ENCODE measurements at places on chromosomes 4 and X.

- no peak for DNase-seq
Observed at GRCh38 chr4:158277558-158277957, 67.3 kb downstream of the TMEM144 start.

DNA sequence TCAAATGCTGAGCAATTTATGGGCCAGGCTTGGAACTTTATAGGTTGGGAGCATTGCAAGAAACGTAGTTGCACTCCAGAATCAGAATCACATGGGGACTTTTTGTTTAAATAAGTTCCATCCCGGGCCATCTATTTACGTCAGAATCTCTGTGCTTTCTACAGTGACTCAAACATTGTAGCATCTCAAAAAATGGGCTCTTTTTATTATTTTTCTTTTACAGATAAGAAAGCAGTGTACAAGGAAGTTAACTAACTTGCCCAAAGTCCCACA lies 10.2 kb downstream of the CC2D2A start:
- no peak for DNase-seq

GRCh38 chrX:129488359-129488758 lies 34.9 kb downstream of the SMARCA1 start:
- no peak for DNase-seq

DNA sequence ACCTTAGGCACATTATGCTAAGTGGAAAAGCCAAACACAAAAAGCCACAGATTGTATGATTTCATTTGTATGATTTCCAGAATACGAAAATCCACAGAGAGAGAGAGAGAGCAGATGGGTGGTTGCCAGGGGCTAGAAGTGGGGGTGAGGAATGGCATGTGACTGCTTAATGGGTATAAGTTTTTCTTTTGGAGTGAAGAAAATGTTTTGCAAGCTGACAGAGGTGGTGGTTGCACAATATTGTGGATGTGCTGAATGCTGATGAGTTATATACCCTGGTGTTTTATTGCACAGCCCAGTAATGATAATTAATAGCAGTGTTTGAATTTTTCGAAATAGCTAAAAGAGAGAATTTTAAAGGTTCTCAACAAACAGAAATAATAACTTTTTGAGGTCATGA lies 386.1 kb upstream of the HS3ST1 start:
- no peak for DNase-seq

DNA sequence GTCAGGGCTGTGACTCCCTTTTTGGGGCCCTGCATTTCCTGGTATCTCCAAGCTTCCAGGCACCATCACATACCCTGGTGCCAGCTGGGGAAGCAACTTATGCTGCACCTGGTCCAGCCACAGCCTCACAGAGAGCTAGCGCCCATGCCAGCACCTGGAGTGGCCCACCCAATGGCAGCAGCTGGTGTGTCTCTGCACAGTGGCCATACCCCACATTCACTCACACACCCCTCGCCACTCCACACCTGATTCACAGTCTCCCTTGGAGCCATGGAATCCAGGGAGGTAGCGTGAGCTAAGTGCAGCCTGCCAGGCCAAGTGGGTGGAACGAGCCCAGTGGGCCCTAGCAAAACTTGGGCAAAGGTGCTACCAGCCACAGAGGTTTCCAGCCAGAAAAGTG lies 56.8 kb downstream of the COX18 start:
- no peak for DNase-seq

DNA sequence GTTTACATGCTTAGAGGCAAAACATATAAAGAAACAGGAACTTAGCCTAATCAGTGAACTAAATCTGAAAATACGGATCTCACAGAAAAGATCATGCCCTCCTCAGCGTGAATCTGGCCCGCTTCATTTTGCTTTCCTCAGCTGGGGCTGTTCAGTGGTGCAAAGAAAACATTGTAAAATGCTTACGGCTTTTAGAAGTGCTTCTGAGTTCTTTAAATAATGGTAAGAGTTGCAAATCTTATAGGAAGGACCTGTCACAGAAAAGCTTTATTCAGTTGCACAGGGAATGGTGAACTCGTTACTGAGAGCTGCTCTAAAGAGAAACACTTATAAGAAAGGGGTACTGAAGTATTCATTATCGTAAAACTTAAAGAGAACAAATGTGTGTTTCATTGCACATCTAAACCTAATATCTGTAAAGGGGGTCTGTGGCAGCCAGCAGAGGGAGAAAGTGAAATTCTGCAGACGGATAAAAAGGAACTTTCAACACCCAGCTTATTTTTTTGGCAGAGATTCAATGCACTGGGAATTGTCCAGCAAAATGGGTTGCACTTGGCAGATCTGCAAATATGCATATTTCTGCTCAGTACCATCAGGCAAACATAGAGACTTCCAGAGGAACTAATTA lies 139.2 kb upstream of the ANK2 start:
- no peak for DNase-seq

- DNase-seq, result no peak
Observed at GRCh38 chr4:151442002-151442401, 33.0 kb downstream of the FHIP1A start.

GRCh38 chrX:20060961-20061748 lies 55.6 kb downstream of the MAP7D2 start:
- no peak for DNase-seq

DNA sequence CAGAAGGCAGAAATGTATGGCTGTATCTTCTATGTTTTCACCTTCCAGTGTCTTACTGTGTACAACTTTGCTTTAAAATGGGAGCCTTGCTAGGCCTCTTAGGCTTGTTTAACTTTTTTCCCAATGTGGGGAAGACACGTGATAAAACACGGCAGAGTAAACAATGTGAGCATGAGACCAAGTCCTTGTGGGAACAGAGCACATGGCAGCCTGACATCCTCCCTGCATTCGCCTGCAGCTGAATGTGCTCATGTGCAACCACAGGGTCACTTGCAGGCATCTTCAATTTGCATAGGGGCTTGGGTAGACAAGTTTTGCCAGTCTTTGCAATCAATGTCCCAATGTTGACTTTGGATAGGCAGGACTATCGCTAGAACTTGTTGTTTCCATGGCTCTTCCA lies 91.8 kb downstream of the CCNG2 start:
- DNase-seq, result no peak

DNA sequence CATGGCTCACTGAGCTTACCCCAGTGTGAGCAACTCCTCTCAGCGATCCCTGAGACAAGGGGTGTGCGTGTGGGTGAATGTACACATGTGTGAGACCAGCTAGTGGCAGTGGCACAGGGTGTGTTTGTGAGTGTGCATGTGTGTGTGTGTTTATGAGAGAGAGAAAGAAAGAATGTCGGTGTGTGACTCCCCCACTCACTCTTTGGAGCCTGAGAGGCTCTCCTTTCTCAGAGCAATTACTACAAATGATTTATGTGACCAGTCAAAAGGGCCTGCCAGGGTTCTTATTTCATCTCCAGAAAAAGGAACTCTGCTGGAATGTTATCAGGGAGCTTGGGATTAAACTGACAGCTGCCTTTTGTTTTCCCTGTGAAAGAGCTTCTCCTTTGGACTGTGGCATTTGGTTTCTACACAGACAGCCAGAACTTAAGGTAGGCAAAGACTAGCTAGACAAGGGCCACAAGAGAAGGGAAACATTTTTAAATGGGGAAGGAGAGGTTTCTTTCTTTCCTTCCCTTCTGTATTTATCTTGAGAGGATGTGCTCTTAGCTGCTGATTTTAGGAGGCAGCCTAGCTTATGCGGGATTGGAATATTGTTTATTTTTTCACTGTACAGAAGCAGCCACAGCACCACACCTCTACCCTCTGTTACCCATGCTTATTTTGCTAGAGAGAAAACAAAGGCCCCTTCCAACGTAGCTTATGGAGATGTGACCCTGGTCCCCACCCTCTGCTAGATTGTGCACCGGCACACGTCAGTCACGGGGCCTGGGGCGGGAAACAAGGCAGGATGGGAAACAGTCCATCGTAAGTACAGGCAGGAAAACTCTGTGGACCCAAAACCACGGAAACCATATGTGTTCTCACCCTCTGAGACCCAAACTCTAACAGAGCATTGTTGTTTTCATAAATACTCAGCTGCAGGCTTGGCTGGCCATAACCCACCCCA lies 143.5 kb downstream of the MGST2 start:
- no peak for DNase-seq

- no peak for DNase-seq
Observed at GRCh38 chr4:41098093-41099048, 116.0 kb downstream of the APBB2 start.

GRCh38 chr4:153207567-153207966 lies 3.3 kb downstream of the TRIM2 start:
- no peak for DNase-seq

DNA sequence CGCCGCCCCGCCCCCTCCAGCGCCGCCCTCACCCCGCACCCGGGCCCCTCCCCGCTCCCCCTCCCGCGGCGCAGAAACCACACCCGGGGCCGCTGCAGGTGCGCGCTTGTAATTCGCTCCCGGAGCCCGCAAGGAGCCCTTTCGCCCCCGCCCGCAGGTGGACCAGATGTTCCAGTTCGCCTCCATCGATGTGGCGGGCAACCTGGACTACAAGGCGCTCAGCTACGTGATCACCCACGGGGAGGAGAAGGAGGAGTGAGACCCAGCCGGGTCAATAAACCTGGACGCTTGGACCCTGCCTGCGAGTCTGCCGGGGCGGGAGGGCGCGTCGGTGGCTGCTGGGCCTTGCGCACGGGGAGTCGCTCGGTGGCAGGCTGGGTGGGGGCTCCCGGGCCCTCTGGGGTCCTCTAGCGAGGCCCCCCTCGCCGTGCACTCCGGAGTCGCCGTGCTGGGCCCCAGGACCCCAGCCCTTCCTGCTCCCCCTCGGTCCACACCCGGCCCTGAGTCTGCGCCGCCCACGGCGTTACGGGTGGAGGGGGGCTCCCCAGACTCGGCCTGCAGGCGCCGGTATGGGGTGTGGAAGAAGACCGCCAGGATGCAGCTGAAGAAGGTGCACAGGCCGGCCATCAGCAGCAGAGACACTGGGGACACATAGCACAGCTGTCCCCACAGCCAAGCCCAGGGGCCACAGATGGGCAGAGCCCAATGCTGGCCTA lies 7.1 kb downstream of the SLC49A3 start:
- no peak for DNase-seq

- DNase-seq, result no peak
Observed at GRCh38 chrX:92213786-92214185, 434.6 kb downstream of the PCDH11X start.
